ENCODE measurements at places on chromosomes 6 and 20. TPM values are rescaled to one million over a fixed set of nuclear protein-coding genes. Genes with fewer than 3 reads are reported as not detected.

- no peak overlapping the region for H3K27ac ChIP-seq
- no peak overlapping the region for H3K4me3 ChIP-seq
- DNase-seq: no peak
- H3K27me3 ChIP-seq: no peaks in the 10 kb centered on the region
- no peaks in the 10 kb centered on the region for H3K4me1 ChIP-seq
Measured at GRCh38 chr6:82690283-82690682, 326.7 kb downstream of the TPBG start.

GRCh38 chr20:58877976-58878360, 25.5 kb downstream of the GNAS start:
- DNase-seq: no peak
- H3K36me3 ChIP-seq: no peaks in the 10 kb centered on the region
- peaks cover 18% of the 10 kb centered on the region for H3K4me1 ChIP-seq

GRCh38 chr20:7714549-7714948, 225.7 kb downstream of the HAO1 start:
- H3K4me3 ChIP-seq: no peak overlapping the region
- no peak for DNase-seq
- H3K36me3 ChIP-seq: no peaks in the 10 kb centered on the region

DNA sequence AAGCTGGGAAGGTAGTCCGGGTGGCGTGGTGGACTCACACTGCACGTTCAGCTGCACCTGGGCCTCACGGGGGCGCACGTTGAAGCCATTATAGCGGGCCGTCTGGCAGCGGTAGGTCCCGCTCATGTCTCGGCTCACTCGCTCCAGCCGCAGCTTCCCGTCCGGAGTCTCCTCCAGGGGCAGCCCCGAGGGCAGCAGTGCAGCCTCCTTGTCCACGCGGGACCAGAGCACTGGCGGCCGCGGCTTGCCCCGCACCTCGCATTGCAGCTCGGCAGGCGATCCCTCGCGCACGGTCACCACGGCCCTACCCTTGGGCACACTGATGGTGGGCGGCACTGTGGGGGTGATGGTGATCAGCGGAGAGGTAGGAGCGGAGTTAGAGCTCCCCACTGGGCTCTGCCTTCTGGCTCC, 47.6 kb downstream of the MDGA1 start:
- no peak overlapping the region for H3K27ac ChIP-seq
- DNase-seq: no peak
- peaks cover 19% of the 10 kb centered on the region for H3K4me1 ChIP-seq
- no peaks in the 10 kb centered on the region for H3K36me3 ChIP-seq
- H3K27me3 ChIP-seq: peaks cover 6% of the 10 kb centered on the region

FABP7 gene
- not detected for total RNA-seq

RAB23 gene
- total RNA-seq: 0.45 TPM
